ENCODE measurements at places on chromosomes 13 and 19.

- no peak for DNase-seq
Measured at GRCh38 chr19:50908336-50908735, 2.9 kb downstream of the KLK4 start.

- DNase-seq: no peak
Measured at GRCh38 chr19:35054626-35055025, 13.1 kb downstream of the HPN start.

GRCh38 chr19:17112700-17113099 is 37.1 kb downstream of the MYO9B start:
- DNase-seq: no peak

DNA sequence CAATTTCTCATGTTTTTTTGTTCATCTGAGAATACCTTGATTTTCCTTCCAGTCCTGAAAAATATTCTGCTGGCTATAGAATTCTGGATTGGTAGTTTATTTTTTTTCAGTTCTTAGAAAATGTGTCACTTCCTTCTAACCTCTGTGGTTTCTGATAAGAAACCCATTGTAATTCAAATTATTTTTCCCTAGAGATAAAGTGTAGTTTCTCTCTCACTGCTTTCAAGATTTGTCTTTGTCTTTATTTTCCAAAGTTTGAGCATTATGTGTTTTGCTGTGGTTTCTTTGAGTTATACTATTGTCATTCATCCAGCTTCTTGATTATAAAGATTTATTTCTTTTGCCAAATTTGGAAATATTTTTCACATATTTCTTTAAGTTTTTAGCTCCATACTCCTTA is 324.0 kb upstream of the SPRY2 start:
- no peak for DNase-seq

DNA sequence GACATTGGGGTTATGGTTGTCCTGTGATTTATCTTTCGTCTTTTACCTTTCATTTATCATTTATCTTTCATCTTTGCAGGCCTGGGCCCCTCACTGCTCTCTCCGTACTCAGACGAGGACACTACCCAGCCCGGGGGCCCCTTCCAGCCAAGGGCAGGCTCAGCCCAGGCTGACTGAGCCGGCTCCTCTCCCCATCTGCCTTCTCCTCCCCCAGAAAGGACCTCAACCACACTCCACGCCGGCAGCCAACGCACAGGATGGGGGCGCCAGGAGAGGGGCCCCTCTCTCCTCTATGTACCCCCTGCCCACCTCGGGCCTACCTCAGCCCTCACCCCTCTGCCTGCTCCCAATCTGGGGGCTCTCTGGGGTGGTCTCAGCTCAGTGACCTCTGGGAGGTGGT is 7.4 kb upstream of the PPP5C start:
- DNase-seq: no peak

DNA sequence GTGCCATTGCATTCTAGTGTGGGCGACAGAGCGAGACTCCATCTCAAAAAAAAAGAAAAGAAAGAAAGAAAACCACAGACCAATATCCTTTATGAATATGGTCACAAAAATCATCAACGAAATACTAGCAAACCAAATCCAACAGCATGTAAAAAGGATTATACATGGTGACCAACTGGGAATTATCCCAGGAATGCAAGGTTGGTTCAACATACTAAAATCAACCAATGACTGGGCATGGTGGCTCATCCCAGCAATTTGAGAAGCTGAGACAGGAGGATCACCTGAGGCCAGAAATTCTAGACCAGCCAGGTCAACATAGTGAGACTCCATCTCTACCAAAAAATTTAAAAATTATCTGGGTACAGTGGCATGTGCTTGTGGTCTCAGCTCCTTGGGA is 7.2 kb downstream of the TSKS start:
- no peak for DNase-seq

DNA sequence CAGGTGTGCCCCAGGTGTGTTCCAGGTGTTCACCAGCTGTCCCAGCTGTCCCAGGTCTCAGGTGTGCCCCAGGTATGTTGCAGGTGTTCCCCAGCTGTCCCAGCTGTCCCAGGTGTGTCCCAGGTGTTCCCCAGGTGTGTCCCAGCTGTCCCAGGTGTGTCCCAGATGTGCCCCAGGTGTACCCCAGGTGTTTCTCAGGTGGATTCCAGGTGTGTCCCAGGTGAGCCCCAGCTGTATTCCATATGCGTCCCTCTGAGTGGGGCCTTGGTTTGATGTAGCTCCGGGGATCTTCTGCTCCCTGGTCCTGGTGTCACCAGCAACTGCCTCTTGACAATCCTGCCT is 719 bp upstream of the GRK1 start:
- DNase-seq: no peak

DNA sequence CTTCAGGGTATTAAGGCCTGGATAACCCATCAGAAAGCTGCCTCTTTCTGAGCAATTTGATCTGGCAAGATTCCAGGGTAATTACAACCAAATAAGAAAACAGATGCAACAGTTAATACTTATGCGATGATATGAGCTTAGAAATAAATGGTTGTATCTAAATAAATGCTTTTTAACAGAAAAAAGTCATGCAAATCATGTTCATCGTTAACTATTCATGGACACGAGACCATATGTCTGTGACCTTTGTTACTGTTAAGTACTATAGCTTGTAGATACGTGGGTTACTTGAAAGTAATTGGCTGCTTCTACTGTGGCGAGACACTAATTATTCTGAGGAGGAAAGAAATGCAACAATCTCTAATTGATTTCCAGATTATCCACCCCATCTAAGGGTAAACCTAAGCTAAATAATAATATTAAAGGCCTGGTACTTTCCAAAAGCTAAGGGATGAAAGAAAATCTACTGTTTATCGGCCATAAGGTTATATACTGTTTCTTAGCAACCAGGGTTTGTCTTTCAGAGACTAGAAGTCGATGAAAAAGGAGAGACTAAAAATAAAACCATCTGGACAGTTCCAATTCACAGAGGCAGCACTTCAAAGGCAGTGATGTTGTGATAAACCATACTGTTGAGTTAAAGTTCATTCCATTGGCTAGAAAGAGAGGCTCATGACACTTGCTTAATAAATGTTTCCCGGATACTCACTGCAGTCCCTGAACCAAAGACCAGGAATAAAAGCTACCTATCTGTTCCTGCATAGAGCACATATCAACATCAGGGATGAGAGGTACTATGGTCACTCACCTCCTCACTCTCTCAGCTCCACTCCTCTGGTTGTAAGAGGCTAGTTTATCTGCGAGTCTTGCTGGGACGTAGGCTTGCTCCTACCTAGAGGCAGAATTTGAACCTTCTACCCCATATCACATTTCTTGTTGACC is 1.5 kb downstream of the EPSTI1 start:
- DNase-seq: no peak

GRCh38 chr13:113793718-113794085 is 34.7 kb downstream of the TMEM255B start:
- DNase-seq: no peak

DNA sequence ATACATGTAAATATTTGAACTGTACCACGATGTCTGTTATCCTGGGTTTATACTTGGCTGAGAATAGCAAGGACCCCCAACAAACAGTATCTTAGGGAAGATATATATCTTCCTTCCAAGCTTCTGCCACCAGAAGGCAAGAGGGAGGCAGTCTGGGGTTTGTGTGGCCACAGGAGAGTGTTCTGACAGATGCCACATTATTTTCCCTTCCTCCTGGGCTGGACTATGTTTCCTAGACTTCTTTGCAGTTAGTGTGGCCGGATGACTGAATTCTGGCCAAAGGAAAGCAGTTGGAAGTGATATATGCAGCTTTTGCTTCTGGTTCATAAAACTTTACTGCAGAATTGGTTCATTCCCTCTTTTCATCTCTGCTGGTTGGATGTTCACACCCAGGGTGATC is 39.9 kb upstream of the TMTC4 start:
- no peak for DNase-seq

GRCh38 chr13:106753251-106753650 is 185.3 kb upstream of the ARGLU1 start:
- DNase-seq: no peak

GRCh38 chr19:12581100-12581499 is 29.5 kb downstream of the ZNF490 start:
- no peak for DNase-seq

DNA sequence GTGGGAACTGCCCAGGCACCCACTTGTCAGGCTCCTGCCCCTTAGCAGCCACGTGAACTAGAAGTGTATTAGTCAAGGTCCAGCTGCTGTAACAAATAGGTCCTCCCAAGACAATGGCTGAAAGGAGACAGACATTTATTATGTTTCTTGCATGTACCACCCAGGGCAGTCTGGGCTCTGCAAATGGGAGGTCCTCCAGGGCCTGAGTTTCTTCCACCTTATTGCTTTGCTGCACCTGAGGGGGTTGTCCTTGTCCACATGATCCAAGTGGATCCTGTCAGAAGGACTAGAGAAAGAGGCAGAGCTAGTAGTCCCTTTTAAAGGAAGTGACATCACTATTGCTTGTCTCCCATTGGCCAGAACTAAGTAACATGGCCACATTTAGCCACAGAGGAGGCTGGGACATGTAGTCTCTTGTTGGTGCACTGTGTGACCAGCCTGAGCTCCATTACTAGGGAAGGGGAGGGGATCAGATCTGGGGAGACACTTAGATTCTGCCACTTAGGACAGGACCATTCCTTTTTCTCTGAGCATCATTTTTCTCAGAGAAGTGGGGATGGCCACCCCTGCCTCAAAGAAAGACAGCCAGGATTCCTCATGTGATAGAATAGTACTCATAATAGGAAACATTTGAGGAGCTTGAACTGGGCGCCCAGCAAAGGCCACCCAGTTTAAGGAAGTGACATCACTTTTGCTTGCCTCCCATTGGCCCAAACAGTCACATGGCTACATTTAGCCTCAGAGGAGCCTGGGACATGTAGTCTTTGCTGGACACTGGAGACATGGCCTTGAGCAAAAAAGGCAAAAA is 15.1 kb downstream of the CC2D1A start:
- no peak for DNase-seq

DNA sequence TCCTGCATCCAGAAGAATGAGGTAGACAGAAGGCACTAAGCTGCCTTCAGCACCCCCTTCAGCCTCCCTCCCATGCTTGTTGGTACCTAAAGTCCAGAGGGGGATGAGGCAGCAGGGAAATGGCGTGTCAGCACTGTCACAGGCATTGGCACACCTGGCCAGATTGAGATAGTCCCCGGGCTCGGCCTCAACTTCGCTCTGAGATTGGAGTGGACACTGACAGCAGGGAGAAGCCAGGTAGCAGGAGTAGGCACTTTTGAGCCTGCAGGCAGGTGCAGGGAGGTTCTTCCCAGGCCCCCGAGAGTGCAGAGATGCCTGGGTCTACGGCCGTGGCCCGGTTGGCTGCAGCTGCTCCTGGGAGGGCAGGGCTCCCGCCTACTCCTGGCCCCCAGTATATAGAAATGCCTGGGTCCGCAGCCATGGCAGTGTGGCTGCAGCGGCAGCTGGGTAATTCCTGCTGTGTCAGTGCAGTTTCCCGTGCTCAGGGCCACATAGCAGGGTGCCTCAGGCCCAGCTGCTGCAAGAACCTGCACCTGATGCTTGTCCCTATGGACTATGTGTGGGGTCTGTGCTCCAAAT is 160.3 kb downstream of the SLITRK6 start:
- no peak for DNase-seq

GRCh38 chr13:92012787-92013186 is 614.4 kb downstream of the GPC5 start:
- DNase-seq: no peak

- no peak for DNase-seq
Measured at GRCh38 chr19:58355215-58355796, 2.0 kb upstream of the A1BG start.

GRCh38 chr13:99911965-99912566 is 59.5 kb downstream of the ZIC5 start:
- no peak for DNase-seq

GRCh38 chr13:83449668-83450395 is 432.4 kb downstream of the SLITRK1 start:
- DNase-seq: no peak

- DNase-seq: no peak
Measured at GRCh38 chr19:44725251-44725650, 23.3 kb upstream of the BCL3 start.

DNA sequence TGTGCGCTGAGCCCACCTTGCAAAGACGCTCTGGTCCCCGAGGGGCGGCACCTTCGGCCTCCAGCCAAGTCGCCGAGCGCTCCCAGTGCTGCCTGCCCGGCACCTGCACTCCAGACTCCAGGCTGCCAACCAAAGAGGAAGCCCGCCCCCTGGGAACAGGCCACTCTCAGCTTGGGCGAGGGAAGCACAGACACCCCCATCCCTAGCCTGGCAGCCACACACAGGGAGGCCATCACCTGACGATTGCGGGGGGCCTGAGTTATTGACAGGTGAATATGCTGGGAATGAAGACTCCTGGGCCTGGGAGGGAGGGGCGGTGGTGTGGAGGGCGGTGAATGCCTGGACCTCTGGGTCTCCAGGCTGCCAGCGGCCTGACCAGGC is 10.3 kb upstream of the ZNF492 start:
- DNase-seq: no peak

- no peak for DNase-seq
Measured at GRCh38 chr13:75307370-75307949, 174.5 kb downstream of the TBC1D4 start.

DNA sequence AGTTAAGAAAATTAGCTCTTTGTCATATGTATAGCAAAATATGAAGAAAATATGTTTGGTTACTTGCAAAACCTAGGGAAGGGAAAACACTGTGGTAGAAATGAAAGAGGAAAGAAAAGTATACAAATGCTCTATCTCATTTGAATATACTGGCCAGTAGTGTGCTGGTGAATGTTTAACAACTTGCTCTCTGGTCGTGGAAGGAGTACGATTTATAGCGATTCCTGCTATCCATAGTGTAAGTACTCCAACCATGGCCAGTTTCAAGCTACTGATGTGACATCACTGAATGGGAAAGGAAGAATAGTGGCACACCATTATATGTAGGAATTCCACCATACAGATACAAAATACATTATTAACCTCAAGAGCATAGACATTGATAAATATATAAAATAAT is 9.3 kb downstream of the BORA start:
- DNase-seq: no peak

DNA sequence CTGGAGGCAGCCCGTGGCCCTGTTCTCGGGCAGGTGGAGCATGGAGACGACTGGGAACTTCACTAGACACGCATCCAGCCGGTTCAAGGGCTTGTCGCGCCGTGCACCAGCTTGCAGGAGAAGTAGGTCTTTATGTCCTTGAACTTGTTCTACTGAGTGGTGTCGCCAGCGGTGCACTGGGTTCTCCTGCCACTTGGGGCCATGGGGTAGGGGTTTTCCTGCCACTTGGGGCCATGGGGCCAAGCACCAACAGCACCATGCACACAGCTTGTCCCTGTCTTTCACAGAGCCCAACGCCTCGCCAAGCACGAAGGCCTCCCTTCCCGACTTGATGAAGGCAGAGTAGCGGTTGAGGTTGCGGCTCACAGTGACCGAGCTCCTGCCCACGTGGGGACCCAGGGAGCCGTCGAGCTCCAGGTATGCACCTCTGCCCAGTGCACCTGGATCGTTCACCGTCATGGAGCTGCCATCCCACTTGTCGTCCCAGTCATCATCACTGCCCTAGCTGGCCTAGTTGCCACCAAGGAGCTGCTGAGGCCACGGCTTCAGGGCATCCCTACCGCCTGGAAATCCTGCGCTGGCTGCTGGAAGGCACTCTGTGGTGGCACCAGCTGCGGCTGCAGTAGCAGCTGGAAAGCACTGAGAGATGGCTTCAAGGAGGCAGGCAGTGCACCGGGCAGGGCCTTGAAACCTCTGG is 40.5 kb upstream of the TPM4 start:
- DNase-seq: no peak

Measured in stimulated activated CD4-positive, alpha-beta T cell treated with anti-CD3 and anti-CD28 coated beads, TNF-alpha, amount 100 ng/mL, for 1 hour (primary cell).